Kidney (tissue), 22 donors: ENCODE measurements at places on chromosomes 16 and 17. TPM values are rescaled to one million over a fixed set of nuclear protein-coding genes. Genes with fewer than 3 reads are reported as not detected.

DNA sequence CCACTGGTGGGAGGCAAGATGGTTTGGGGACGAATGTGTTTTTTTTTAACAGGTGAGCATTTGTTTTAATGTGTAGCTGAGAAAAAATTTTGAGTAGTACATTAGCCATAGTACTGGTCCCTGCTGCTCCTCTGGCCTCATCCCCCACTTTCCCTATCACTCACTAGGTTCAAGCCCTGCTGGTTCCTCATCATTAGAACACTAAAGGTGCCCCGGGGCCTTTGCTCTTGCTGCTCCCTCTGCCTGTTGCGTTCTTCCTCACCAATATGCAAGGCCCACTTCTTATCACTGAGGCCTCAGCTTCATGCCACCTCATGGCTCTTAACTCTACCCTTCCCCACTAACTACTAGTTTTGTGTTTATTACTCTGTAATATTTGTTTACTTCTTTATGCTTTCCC lies 74.5 kb downstream of the GNAO1 start:
- H3K36me3 ChIP-seq, result no peaks in the 10 kb centered on the region
- H3K27me3 ChIP-seq, result no peaks in the 10 kb centered on the region
- no peak overlapping the region for H3K4me3 ChIP-seq

DNA sequence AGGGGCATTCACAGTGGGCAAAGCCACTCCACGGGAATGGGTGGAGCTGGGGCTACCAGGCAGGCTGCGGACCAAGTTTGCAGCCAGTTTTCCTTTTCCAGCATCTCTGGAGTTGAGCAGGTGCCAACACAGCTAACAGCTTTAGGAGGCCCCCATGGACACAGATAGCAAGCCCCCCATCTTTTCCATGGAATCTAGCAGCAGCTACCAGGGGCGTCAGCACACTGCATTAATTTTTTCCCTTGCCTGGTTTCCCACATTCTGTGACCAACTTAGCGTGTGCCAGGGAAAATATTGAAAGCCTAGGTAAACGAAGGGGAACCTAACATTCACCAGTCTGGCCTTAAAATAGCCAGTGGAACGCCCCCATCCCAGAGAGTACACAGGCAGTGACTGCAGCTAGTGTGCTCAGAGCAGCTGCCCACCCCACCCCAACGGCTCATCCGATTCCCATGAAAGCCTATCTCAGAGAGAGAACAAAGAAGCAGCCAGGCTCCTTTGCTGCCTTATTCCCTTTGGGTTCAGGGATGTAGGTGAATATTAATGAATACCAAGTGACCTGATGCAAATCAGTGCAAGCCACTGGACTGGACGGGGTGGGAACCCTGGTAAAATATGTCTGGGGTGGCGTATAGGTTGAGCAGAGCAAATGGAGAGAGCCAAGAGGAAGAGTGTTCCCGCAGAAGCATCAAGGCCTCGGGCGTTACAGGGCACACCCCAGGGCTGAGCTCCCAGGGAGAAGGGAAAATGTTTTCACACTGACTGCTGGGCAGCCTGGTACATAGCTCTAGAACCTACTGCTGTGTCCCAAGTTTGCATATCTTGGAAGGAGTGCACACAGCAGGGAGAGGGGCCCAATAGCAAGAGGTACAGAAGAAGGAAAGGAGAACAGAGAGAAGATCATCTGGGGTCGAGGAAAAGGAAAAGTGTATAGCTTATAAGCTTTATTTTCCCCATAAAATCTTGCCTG lies 73.9 kb upstream of the SOX9 start:
- no peak overlapping the region for H3K27ac ChIP-seq
- no peaks in the 10 kb centered on the region for H3K27me3 ChIP-seq
- no peak overlapping the region for H3K4me3 ChIP-seq
- no peak for DNase-seq
- no peaks in the 10 kb centered on the region for H3K4me1 ChIP-seq
- no peaks in the 10 kb centered on the region for H3K36me3 ChIP-seq

- H3K4me3 ChIP-seq, result no peak overlapping the region
- H3K27ac ChIP-seq, result no peak overlapping the region
- H3K36me3 ChIP-seq, result no peaks in the 10 kb centered on the region
- H3K4me1 ChIP-seq, result no peaks in the 10 kb centered on the region
- H3K27me3 ChIP-seq, result no peaks in the 10 kb centered on the region
- no peak for DNase-seq
These were observed 153.2 kb upstream of the CHMP6 start for GRCh38 chr17:80838311-80839025.

DNA sequence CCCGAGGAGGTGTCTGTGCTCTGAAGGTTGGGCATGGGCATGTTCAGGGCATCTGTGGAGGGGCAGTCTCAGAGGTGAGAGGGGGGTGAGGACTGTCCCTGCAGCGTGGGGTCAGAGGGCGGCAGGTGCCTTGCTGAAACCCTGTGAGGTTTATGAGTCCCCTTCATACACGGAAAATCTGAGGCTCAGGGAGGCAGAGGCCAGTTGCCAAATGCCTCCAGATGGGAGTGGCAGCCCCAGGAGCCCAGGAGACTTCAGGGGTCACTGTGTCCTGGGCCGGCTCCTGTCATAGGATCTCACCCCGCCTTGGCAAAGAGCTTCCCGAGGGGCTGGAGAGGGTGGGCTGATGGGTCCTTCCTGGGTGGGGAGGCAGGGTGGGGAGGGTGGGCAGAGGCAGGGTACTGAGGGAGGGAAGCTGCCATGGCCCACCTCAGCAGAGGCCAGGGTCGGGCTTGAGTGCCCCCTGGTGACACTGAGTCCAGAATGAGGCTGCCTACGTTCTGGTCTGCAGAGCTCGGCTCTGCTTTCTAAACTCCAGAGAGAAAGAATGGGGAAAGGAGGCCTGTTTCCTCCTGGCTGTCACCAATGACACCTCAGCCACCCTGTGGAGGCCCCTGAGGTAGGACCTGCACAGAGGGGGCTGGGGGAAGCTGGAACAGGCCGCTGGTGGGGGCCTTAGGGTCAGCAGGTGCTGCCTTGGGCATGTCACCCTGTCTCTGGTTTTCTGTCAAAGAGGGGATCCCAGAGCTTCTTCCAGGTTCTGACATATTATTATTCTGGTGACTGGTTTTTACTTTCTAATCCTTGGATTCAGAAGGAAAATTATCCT lies 1.1 kb downstream of the LGALS9 start:
- H3K27ac ChIP-seq, result no peak overlapping the region
- no peak overlapping the region for H3K4me3 ChIP-seq
- DNase-seq, result no peak
- no peaks in the 10 kb centered on the region for H3K4me1 ChIP-seq
- no peaks in the 10 kb centered on the region for H3K27me3 ChIP-seq

GRCh38 chr17:73414171-73414955 lies 102.6 kb upstream of the CDC42EP4 start:
- H3K27me3 ChIP-seq, result no peaks in the 10 kb centered on the region
- no peak for DNase-seq
- no peaks in the 10 kb centered on the region for H3K36me3 ChIP-seq
- peaks cover 7% of the 10 kb centered on the region for H3K4me1 ChIP-seq

DNA sequence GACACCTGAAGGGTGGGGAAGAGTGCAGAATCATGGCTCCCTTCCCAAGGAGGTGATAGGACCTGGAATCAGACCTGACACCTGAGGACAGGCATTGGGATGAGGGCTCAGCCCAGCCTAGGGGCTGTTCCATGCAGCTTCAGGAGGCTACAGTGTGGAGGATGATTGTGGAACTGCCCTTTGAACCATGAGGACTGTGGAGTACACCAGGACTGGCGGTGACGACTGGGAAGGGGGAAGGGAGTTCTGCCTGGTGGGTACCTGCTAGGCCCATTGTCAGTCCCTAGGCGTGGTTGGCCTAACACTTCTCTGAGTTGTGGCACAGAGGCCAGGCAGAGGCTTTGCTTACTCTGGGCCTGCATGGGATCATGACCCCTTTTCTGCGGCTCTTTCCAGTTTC lies 76.1 kb downstream of the MPRIP start:
- H3K4me1 ChIP-seq, result no peaks in the 10 kb centered on the region
- DNase-seq, result no peak
- no peaks in the 10 kb centered on the region for H3K27me3 ChIP-seq

GRCh38 chr17:57418463-57419246 lies 162.3 kb downstream of the MSI2 start:
- H3K36me3 ChIP-seq, result no peaks in the 10 kb centered on the region
- no peaks in the 10 kb centered on the region for H3K27me3 ChIP-seq
- no peak overlapping the region for H3K27ac ChIP-seq

- no peaks in the 10 kb centered on the region for H3K36me3 ChIP-seq
- H3K27ac ChIP-seq, result no peak overlapping the region
- no peak overlapping the region for H3K4me3 ChIP-seq
- peak; percentile 84 for DNase-seq
These were observed 19.6 kb upstream of the KANSL1 start for GRCh38 chr17:46212634-46213435.

DNA sequence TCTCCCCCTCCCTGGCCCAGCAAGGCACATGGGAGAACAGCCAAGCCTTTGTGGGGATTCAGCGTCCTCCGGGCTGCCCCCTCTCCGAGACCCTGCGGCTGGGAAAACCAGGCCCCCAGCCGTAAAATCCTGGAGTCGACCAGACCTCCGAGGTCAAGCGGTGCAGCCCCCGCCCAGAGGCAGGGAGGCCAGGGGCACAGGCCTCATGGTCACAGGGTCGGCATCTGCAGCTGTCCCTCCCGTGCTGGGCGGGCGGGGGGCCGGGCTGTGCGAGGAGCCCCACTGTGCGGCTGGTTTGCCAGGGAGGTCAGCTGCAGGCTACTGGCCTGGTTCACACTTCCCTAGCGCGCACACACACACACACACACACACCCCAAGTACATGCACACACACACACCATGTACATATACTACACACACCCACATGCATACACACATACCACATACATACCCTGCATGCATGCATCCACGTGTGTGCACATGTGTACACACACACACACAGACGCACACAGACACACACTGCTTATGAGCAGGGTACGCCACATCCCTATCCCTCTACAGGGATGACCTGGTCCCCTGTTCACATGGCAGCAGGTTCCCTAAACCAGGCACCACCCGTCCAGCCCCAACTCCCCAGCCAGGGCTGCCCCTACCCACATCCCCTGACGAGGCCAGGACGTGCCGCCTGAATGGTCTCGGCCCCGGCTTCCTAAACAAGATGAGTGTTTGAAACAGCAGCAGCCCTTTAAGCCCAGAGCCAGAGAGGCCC lies 108.9 kb upstream of the CIBAR2 start:
- peak; percentile 54 for DNase-seq
- H3K27me3 ChIP-seq, result no peaks in the 10 kb centered on the region
- peaks cover 4% of the 10 kb centered on the region for H3K4me1 ChIP-seq
- H3K27ac ChIP-seq, result no peak overlapping the region

DNA sequence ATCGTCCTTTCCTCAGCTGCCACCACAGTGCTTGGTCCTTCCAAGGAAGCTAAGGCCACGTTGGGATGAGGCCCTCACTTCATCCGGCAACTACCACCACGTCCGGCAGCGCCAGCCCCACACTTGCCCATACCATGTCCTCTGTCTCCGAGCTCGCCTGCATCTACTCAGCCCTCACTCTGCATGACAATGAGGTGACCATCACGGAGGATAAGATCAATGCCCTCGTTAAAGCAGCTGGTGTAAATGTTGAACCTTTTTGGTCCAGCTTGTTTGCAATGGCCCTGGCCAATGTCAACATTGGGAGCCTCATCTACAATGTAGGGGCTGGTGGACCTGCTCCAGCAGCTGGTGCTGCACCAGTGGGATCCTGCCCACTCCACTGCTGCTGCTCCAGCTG lies 44.9 kb downstream of the TTC19 start:
- no peaks in the 10 kb centered on the region for H3K4me1 ChIP-seq
- no peaks in the 10 kb centered on the region for H3K27me3 ChIP-seq
- H3K4me3 ChIP-seq, result no peak overlapping the region

GRCh38 chr17:13874817-13875216 lies 194.5 kb upstream of the COX10 start:
- H3K4me3 ChIP-seq, result no peak overlapping the region
- DNase-seq, result no peak
- H3K27me3 ChIP-seq, result no peaks in the 10 kb centered on the region
- no peaks in the 10 kb centered on the region for H3K4me1 ChIP-seq
- no peak overlapping the region for H3K27ac ChIP-seq
- H3K36me3 ChIP-seq, result no peaks in the 10 kb centered on the region

GRCh38 chr17:74981318-74981978 lies 6.0 kb upstream of the CDR2L start:
- H3K27ac ChIP-seq, result peak overlapping the region; percentile 85
- no peaks in the 10 kb centered on the region for H3K27me3 ChIP-seq
- H3K4me3 ChIP-seq, result peak overlapping the region; percentile 54
- H3K36me3 ChIP-seq, result no peaks in the 10 kb centered on the region
- DNase-seq, result no peak

DNA sequence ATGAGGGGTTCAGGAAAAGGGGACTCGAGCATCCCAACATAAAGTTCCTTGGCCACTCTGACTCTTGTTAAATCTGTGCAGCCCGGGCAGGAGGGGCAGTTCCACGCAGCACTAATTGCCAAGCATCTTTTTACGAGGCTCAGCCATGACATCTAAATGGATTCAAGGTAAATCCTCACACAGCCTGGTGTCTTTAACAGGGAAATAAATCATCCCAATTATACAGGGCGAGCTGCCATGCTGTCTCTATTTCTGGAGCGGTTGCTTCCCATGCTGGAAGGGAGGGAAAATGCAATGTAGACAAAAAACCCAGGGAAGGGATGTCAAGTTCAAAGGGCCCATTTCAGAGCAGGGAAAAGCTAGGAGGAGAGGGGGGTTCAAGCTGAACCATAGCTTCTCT lies 110.0 kb downstream of the GAS7 start:
- no peaks in the 10 kb centered on the region for H3K36me3 ChIP-seq
- H3K4me1 ChIP-seq, result no peaks in the 10 kb centered on the region
- H3K4me3 ChIP-seq, result no peak overlapping the region
- no peak for DNase-seq

- peak overlapping the region; percentile 89 for H3K4me3 ChIP-seq
- peaks cover 3% of the 10 kb centered on the region for H3K27me3 ChIP-seq
- H3K4me1 ChIP-seq, result peaks cover 2% of the 10 kb centered on the region
- peaks cover 2% of the 10 kb centered on the region for H3K36me3 ChIP-seq
- no peak for DNase-seq
These were observed 4.9 kb downstream of the FOXC2 start for GRCh38 chr16:86571530-86571915.

DNA sequence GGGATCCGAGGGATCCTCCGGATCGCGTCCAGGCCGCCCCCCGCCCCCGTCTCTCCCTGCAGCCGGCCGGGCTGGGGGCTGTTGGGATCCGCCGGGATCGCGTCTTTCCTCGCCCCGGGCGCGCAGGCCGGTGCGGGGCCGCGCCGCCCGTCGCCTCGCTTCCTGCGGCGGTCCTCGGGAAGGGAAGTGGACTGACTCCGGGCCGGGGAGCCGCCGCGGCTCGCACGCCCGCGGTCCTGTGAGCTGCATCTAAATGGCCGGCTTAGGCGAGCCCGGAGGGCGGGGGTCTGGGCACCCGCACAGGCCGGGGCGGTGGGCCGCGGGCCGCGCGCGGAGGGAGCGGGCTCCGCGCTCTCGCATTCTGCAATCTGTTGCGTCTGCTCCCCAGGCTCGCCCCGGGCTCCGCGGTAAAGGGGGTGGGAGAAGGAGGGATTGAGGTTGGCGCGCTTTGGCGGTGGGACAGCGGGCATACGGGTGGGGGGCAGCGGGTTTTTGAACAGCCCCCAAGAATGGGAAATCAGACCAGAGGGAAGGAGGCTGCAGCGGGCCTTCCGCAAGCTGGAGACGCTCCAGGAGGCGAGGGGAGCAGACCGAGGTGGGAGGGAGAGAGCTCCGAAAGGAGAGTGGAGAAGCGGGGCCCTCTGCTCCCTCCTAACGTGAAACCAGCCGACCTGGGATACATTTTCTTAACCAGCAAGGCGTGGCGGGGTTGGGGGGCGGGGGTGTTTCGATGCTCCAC lies 2.2 kb downstream of the TMEM132E start:
- DNase-seq, result peak; percentile 51
- peaks cover 17% of the 10 kb centered on the region for H3K4me1 ChIP-seq
- no peak overlapping the region for H3K27ac ChIP-seq
- no peaks in the 10 kb centered on the region for H3K36me3 ChIP-seq
- peak overlapping the region; percentile 6 for H3K4me3 ChIP-seq

The TSPOAP1 gene
- total RNA-seq, result 30.6 TPM

The SLC5A2 gene
- 4.8 TPM for total RNA-seq

The GSDMA gene
- total RNA-seq, result 0.47 TPM

The LDHD gene
- 14.7 TPM for total RNA-seq

The PIRT gene
- not detected for total RNA-seq

The KRTAP1-1 gene
- total RNA-seq, result not detected
